Fibroblast of skin of back (primary cell): ENCODE measurements at places on chromosomes 4 and X.

DNA sequence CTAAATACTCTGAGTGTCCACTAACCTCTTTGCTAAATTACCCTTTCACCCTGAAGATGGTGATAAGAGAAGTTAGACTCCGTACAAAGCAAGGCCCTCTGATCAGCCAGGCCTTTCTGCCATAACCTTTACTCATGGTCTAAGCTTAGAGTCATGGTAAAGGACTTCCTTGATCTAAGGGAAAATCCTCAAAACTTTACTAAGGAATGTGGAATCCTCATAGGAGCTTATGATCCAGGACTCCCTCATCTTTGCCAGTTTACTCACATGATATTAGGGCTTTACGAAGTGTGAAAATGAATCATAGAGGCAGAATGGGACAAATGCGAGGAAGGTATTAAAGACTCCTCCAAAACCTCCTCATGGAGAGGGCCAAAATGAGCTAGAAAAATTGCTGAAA lies 7.9 kb upstream of the FAM13A start:
- DNase-seq: peak; percentile 33

DNA sequence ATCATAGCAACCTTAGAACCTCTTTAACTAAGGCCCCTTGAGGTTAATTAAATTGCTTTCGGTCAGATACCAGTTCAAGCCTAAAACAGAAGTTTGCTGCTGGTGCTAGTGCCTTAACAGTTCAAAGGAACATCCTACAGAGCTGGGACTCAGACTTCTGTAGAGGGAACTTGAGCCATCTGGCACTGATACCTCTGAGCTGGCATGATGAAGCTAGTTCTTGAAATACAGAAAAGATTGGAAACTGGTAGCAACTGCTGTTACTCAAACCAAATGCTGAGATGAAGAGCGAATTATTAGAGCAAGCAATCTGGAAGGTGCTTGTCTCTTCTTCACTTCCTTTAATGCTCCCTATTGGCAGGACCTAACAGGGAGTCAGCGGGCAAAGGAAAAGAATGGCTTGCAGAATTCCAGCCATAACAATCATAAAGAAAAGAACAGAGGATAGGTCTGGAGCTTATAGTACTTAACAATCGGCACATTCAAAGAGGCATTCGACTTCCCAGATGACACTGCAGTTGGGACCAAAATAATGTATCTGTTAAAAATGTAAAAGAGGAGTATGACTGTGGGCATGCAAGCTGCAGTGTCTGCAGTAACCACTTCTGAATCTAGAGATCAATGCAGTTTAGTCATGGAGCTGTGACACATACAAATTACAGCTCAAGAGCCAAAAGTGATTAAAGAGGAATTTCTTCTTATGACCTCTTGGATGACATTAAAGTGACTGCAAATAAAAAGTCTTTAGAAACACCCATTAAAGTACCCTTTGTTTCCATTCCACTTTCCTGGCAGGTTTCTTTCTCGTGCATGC lies 298.9 kb downstream of the PDGFC start:
- DNase-seq: peak; percentile 36

- peak; percentile 73 for DNase-seq
Observed at GRCh38 chrX:151754047-151754429, 19.5 kb downstream of the CNGA2 start.

DNA sequence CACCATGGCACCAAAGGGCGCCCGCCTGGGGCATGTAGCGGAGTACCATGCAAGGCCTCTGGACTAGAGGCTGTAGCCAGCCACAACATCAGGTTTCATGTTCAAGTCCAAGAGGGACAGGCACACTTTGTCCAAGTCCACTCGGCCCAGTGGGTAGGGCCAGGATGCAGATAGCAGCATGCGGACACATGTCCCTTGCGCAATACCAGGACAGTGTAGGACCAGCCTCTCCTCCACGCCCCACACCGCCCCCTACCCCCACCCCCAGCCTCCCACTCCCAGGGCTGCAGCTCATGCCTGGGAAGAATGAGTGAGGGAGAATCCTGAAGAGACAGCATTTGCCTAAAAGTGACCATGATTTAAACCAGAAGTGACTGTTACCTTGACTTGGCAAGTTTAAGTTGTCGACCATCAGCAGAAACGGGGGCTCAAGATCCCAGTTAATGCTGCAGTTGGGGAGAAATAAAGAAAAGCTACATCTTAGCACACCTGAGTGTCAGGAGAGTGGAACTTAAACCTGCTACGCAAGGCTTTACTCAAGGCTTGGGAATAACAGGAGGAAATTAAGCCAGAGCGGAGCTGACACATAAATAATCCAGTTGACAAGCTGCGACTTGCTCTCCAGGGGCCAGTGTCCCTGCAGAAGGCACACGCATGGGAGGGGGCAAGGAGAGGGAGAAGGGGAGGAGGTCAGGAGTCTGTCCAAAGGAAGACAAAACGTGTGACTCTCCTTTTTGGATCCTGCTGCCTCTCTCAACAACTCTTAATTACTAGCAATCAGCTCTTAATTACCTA lies 221.7 kb downstream of the BCOR start:
- DNase-seq: no peak

GRCh38 chrX:132774010-132774714 lies 184.3 kb downstream of the HS6ST2 start:
- DNase-seq: no peak

DNA sequence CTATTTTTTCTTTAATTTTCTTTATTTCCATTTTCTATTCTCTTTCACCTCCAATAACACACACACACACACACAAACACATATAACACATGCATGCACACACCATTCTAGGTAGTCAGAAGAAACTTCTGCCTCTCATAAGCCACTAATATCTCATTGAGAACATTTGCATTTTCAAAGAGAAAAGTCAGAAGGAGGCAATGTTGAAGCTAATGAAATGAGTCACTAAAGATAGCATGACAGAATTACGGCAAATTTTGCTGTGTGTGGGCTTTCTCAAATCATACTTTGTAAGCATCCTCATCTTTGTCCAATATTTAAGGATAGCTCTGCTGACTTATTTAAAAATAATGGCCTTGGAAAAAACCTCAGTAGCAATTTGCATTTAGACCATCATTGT lies 291.3 kb downstream of the GUCY2F start:
- no peak for DNase-seq

GRCh38 chr4:42643685-42644084 lies 13.2 kb downstream of the ATP8A1 start:
- no peak for DNase-seq

DNA sequence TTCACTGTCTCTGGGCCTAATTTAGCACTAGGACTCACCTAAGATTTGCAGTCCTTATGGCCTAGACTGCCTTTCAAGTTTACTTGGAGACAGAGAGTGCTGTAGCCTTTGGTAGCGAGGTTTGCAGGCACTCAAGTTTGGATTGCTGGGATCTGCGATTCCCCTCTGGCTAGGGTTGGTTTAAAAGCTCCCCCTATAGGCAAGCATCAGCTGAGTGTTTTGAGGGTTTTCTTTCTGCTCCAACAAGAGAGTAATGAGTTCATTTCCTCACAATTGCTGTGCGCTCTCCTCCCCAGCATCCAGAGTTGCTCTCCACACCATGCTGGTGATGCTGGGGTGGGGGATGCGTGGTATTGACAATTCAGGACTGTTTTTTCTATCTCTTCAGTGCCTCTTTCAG lies 206.9 kb downstream of the GLUD2 start:
- DNase-seq: peak; percentile 0

DNA sequence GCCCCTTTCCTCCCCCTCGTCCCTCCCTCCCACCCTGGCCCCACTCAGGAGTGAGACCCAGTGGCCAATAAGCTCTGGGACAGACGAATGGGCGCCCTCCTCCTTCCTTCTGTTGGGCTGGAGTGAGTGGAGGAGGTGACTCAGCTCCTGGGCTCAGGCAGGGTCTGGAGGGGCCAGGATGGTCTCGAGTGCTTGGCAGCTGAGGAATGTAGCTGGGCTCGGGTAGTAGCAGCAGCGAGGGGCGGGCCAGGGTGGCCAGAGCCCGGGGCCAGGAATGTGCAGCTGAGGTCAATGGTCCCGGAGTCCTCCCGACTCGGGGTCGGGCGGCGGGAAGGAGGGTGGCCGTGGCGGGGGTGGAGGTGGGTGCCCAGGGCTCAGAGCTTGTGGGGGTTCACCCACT lies 15.0 kb downstream of the G6PD start:
- peak; percentile 57 for DNase-seq

DNA sequence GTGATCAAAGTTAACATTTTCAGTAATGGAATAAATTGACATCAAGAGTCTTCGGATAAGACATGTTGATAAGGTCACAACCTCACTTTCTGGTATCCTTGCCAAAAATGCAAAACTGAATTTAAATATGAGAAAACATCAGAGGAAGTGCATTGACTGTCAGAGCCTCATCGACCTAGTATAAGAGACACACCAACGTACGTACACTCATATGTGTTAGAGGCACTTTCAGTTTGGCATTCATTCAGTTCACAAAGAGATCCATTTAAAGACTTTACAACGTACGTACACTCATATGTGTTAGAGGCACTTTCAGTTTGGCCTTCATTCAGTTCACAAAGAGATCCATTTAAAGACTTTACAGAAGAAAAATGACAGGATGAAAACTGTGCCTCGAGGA lies 280.3 kb downstream of the INPP4B start:
- DNase-seq: no peak

DNA sequence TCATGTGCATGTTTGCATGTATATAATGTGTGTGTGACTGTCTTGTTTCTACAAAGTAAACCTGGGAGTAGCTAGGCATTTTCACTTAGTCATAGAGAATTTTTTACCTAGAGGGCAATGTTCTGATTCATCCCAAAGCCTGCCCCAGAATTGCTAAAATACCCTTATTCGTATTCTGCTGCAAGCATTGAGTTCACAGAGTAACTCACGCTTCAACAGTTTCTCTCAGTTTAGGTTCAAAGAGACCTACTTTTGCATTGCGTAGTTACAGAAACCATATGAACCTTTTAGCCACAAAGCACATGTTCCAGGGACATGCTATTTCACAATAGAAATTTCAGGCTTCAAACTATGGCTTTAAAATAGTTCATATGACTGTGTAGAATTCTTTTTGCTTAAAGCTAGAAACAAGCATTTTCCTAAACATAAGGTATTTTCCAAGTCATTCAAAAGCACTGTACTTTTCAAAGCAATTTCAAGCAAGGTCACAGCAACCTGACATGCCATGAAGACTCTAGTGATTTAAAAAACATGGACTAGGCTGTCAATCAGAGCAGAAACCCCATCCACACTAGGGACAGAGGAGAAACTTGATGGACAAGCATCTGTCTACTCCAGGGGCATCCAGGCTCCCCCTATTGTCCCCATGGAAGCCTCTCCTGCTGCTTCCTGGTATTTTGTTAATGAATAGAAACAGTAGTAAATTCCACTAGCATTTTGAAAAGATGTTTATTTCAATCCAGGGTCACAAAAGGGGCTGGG lies 81.5 kb upstream of the MAPK10 start:
- DNase-seq: peak; percentile 25

GRCh38 chr4:185734214-185734613 lies 77.8 kb downstream of the SORBS2 start:
- no peak for DNase-seq

DNA sequence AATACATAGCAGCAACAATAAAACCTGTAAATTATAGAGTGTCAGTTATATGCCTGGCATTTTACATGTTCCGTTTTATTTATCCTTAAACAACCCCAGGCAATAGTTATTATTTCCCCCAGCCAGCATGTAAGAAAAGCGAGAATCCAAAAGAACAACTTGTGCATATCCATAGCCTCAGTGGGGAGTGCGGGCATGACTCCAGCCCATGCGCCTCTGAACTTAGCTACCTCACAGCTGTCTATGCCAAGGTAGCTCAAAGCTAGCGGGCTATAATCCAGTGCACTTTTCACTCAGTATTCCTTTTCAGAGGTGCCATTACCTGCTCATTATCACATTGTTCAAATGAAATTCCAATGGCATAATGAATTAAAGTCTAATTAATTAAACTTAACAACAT lies 257.3 kb upstream of the EDNRA start:
- DNase-seq: no peak

GRCh38 chr4:118867311-118868067 lies 21.2 kb upstream of the SYNPO2 start:
- DNase-seq: no peak

DNA sequence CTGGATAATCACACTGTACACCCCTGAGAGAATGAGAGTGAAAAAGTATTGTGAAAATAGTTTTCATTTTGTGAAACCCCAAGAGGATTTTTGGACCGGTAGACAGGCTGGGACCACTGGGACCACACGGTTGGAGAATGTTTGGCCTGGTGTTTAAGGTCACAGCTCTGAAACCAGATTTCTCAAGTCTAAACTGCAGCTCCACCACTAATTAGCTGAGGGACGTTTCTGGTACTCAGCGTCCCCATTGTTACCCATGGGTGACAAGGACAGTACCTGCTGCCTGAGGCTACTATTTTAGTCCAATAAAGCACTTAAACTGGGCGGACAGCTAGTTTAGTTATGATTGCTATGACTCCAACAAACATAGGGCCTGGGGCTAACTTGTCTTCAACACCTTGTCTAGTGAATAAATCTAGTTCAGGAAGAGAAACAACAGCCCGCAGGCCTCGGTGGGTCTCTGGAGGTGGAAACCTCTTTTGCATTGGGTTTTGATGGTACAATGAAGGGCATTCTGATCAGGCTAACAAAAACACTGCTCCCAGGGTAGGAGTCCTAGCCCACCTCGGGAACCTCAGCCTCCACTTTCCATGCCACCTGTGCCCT lies 509 bp upstream of the USP11 start:
- DNase-seq: no peak

GRCh38 chr4:8776366-8776765 lies 95.3 kb downstream of the HMX1 start:
- no peak for DNase-seq

GRCh38 chr4:76947369-76947768 lies 2.2 kb upstream of the SEPTIN11 start:
- peak; percentile 49 for DNase-seq

DNA sequence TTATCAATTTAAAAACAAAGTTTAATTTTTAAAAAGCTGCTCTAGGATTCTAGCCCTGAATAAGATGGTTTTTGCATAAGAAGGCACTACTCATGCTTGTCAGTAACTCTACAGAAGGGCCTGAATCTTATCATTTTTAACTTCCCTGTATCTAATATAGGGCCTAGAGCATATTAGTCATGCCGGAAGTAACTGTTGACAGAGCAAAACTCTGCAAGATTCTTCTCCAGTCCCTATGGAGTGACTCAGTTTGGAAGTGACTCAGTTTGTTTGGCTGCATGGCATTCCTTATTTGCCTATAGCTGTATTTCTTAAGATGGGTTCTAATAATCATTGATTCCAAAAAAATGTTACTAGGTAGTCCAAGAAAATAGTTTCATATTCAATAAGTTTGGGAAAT lies 431.8 kb upstream of the HTR2C start:
- DNase-seq: peak; percentile 75
